LNCaP clone FGC (cell line): ENCODE measurements at places on chromosomes 4 and X.

GRCh38 chr4:71664366-71664765, 119.5 kb downstream of the GC start:
- DNase-seq, result no peak

- DNase-seq, result no peak
Observed at GRCh38 chrX:70769659-70770227, 138.8 kb downstream of the TEX11 start.

GRCh38 chr4:14906805-14907204, 95.5 kb upstream of the CPEB2 start:
- no peak for DNase-seq

- no peak for DNase-seq
Observed at GRCh38 chr4:126262665-126263064, 947.9 kb downstream of the FAT4 start.

DNA sequence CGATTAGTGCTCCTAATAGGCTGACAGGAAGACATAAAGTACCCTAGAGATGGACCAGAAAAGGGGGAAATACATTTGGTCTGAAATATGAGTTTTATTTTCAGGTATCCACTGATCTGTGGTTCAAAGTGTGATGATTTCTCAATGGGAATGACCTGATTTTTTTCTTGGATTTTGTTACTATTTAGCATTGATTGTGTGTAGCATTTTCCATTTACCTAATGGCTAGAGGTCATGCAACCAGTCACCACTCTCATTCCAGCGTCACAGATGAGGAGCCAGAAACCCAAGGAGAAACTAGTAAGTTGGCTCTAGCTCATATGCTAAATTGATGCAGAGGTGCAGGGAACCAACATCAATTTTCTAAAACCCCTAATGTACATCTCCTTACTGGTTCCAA, 118.1 kb downstream of the IL1RAPL2 start:
- DNase-seq, result no peak

DNA sequence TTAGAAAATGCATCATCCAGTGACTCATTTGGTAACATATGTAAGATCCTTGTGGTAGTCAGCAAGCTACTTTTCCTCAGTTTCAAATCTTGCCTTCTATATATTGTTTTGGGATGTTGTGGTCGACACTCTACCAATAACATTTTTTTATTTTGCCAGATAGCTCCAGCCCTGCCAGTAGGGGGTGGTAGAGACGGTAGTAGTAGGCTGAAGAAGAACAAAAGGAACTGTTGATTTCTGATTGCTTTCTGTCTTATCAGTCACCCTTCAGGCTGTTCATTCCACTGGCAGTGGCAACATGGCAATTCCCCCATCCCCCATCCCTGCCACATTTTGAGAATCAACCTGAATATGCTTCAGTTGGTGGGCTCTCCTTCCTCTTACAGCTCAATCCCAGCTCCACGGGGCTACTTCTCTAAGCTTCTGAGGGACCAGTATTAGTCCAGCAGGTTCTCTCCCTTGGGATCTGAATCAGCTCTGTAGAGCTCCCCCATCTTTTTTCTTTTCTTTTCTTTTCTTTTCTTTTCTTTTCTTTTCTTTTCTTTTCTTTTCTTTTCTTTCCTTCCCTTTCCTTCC, 171.5 kb upstream of the VEGFC start:
- no peak for DNase-seq

DNA sequence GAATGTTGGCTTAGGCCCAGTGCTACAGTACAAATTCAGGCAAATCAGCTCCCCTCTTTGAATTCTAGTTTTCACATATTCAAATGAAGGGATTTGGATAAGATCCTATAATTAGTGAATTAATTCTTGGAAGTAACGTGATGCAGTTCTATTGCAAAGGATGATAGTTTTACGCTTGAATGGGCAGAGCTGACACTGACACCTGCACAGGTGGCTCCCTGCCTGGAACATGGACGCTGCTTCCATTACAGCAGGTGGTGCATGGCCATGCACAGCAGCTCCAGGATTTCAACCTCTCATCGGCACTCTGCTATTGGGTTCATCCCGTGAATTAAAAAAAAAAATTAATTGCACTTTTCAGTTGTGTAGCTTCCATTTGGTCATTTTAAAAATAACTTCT, 28.4 kb upstream of the RPS6KA6 start:
- no peak for DNase-seq

DNA sequence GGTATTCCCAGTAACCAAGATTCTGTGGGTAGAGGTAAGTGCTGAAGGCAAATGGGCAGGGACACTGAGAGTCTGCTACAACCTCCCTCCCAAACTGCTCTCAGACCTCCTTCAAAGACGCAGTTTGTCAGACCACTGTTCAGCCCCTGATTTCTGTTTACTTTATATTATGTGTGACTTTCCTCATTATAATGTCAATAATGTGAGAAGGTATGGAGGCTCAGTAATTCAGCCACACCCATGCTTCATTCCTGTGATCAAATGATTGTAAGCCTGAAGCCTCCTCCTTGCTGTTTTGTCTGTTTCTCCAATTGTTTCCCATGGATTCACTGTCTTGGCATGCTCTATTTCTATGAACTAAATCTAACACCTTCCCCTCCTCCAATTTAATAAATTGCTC, 75.6 kb downstream of the SYTL5 start:
- no peak for DNase-seq

DNA sequence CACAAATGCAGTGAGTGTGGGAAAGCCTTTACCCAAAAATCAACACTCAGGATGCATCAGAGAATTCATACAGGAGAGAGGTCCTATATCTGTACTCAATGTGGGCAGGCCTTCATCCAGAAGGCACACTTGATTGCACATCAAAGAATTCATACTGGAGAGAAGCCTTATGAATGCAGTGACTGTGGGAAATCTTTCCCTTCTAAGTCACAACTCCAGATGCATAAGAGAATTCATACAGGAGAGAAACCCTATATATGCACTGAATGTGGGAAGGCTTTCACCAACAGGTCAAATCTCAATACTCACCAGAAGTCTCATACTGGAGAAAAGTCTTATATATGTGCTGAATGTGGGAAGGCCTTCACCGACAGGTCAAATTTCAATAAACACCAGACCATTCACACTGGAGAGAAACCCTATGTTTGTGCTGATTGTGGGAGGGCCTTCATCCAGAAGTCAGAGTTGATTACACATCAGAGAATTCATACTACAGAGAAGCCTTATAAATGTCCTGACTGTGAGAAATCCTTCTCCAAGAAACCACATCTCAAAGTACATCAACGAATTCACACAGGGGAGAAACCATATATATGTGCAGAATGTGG, 79.3 kb downstream of the ZNF81 start:
- DNase-seq, result no peak

DNA sequence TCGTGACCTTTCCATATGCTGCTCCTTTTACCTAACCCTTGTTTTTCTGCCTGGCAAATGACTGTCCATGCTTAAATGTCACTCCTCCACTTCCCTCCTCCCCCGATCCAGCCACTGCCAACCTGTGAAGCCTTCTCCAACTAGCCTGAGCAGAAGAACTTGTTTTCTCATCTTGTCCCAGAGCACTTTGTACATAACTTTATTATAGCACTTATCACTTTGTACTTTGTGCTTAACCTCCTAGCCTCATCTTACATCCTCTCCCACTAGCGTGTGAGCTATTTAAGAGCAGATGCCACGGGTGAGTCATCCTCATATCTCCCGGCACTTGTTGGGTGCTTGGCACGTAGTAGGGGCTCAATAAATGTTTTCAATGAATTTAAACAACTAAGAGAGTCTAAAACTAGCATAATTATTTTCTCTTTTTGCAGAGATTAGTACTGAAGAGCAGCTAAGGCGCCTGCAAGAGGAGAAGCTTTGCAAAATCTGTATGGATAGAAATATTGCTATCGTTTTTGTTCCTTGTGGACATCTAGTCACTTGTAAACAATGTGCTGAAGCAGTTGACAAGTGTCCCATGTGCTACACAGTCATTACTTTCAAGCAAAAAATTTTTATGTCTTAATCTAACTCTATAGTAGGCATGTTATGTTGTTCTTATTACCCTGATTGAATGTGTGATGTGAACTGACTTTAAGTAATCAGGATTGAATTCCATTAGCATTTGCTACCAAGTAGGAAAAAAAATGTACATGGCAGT, 46.9 kb downstream of the XIAP start:
- DNase-seq, result peak; percentile 58

DNA sequence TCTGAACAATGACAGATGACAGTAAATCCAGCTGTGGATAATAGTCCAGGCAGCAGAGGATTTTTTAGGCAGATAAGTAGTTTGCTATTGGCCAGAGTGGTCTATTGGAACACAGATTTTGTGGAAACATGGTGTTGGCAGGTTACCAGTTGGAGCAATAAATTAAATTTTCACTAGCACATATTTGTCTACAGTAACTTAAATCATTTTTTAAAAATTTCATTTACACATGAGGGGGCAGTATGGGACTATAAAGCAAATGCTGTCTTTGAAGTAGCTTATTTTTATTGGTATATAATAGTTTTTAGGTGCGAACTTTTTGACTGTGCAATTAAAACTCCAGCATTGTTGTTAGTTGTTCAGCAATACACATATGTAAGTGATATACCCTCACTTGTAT, 289.8 kb downstream of the ARHGAP10 start:
- no peak for DNase-seq

DNA sequence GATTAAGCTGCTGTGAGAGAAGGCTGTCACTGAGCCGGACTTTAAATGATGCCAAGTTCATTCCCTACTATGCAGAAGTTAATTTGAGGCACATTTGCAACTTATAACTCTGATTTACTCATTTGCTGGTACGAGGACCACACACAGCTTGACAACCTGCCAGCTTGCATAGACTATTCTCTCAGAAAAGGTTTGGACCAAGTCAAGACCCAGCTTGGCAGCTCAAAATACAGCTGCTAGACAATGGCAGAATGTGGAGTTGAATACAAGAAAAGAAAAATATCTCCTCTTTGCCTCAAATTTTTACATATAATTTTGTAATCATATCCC, 338.9 kb downstream of the DHX15 start:
- DNase-seq, result no peak

GRCh38 chr4:66767442-66767841, 777.9 kb downstream of the CENPC start:
- DNase-seq, result no peak

- DNase-seq, result no peak
Observed at GRCh38 chr4:70958681-70959080, 34.8 kb upstream of the DCK start.

DNA sequence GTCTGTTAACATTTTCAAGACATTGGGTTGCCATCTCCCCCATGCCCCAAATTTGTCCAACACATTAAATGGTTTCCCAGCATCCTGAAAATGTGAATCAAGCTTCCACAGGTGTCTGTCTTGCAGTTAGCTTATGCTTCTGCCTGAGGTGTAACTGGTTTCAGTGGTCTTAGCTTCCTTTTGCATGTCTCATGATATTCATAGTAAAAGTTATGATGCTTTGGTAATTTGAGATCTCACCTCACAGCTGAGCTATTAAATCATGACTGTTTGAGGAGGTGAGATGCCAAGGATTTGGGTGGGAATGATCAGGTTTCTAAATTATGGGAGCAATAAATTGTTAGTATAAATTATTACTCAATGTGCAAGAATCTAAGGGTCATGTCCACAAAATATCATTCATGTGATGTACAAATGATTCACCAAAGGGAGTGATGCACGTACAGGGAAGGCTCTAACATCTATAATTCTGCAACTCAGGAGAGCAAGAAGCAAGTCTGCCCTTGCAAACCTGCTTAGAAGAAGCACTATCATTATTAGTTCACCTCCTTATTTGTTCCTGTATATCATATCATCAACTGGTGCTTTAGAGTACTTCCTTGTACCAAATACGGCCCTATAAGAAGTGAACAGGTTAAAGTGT, 17.1 kb upstream of the RAI2 start:
- no peak for DNase-seq

GRCh38 chrX:50198348-50198747, 2.5 kb downstream of the AKAP4 start:
- DNase-seq, result no peak

GRCh38 chr4:152807294-152807829, 27.6 kb downstream of the ARFIP1 start:
- no peak for DNase-seq

DNA sequence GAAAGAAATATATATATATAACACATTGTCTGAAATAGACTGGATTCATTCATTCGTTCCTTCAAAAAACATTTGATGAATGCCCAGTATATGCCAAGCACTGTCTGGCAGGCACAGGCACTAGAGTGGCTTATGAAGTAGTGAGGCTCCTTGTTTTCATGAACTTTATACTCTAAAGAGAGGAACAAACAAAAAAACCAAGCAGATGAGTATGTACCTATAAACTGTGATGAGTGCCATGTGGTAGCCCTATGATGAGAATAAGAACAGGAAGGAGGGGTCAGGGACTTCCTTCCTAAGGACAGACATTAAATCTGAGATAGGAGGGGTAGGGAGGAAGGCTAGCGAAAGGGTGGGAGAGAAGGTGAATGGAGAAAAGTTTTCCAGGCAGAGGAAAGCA, 19.5 kb upstream of the PDGFRA start:
- no peak for DNase-seq

DNA sequence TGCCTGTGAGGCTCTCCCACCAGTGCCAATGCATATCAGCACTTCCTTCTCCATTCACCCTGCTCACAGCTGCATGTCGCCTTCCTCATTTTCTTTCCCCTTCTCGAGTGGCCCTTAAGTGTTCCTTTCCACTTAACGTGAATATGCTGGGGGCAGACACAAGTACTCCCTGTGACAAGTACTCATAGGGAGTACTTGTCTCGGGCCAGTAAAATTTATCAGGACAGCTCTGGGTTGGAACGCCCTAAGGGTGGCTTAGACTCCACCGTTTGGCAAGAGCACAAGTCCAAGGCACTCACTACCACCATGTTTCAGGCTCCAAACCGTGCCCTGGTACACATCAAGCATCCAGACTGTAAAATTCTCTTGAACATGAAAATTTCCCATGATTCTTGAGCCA, 3.9 kb upstream of the LDOC1 start:
- DNase-seq, result no peak

DNA sequence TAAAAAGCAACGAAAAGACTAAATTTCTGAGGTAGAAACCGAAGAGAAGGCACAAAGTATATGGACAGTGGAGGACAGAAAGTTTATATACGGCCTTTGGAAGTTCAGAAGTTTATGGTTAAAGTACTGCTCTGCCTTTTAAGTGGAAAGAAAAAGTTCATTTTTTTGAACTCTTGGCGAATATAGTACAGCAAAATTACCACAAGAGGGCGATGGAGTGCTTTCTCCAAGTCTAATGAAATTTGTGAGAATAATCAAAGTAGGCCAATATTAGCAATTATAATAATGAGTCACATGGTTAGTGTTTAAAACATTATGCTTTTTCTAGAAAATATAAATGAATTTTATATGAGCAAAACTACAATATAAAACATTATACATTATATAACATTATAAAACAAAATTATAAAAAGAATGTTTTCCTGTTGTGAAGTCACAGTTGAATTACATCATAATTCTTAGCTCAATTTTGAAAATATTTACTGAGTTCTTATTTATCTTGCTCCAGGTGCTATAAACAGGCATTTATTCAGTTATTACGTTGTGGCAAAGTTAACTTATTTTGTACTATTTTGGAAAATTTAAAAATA, 136.2 kb upstream of the BMPR1B start:
- DNase-seq, result no peak

- peak; percentile 26 for DNase-seq
Observed at GRCh38 chrX:110847334-110847733, 51.7 kb upstream of the CHRDL1 start.
